ENCODE measurements at places on chromosomes 4 and X.

DNA sequence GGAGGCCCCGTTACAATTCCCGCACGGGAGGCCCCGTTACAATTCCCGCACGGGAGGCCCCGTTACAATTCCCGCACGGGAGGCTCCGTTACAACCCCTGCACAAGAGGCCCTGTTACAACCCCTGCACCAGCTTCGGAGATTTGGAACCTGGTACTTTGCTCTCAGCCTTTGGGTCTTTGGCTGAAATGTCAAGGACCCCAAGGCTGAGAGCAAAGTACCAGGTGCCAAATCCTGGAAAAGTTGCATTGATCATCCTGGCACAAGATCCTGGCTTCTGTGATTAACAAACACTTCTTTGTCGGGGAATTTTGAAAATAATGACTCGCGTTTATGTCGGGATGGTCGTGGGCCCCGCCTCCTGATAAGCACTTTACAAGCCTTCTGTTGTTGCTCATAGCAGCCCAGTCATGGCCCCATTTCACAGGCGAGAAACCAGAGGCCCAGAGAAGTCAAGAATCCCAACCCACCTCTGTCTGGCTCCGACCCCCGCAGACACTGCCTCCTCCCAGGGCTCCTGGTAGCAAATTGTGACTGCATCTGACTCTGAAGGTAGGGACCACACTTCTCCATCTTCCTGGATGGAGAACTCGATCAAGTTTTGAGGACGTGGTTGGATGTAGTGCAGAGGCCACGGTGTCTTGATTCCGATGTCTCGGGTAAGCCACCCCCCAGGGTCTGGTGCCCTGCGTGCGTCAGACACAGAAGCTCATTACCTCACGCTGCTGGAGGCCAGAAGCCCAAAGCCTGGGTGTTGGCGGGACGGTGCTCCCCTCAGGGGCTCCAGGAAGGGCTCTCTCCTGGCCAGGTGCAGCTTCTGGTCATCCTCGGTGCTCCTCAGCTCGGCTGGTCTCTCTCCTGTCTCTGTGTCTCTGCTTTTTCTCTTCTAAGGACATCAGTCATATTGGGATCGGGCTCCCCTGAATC lies 60.3 kb downstream of the ADRA2C start:
- DNase-seq: no peak

GRCh38 chr4:7068279-7068842 lies 497 bp upstream of the GRPEL1 start:
- DNase-seq: no peak

DNA sequence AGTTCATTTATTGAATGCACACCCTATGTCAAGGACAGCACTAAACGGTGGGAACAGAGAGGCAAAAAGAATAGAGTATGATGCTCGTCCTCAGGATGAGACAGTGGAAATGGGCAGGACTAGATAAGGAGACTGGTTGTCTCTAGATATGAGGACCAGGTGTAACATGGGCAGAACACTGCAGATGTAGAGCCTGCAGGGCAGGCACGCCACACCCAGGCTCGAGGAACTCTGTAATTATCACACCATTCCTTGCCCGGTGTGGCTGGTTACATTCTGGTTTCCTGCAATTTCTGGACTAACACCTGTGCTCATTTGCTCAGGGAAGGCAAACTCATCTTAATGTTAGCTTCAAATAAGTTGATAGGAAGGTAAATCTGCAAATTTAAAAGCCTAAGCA lies 334.4 kb downstream of the DHX15 start:
- no peak for DNase-seq

GRCh38 chrX:13515211-13515930 lies 54.0 kb upstream of the EGFL6 start:
- DNase-seq: no peak

- DNase-seq: no peak
Measured at GRCh38 chr4:146640465-146641061, 1.9 kb downstream of the POU4F2 start.

Measured in activated T-helper 1 cell treated with anti-CD3 and anti-CD28 coated beads, Interleukin-2, amount 50 U/mL, for 16 hours (primary cell).